ENCODE measurements at places on chromosomes 6 and 20.

- DNase-seq, result peak; percentile 15
Measured at GRCh38 chr6:127937102-127937501, 36.2 kb upstream of the THEMIS start.

DNA sequence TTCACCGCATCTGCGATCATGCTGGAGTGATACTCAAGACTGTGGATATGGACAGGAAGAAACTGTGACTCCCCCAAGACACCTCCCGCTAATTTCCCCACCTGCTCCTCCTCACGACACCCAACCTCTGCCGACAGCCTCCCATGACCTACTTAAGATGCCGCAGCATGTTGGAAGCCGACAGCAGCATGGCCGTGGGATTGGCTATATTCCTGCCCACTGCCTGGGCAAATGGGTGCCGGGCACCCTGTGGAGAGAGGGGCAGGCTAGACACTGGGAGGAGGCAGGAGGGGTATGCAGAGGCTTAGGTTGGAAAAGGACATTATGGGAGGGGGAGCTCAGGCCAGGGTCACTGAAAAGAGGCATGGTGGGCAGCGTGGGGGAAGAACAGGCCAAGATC is 4.5 kb downstream of the IDH3B start:
- DNase-seq, result no peak

- DNase-seq, result no peak
Measured at GRCh38 chr6:148964467-148964866, 217.6 kb downstream of the UST start.

DNA sequence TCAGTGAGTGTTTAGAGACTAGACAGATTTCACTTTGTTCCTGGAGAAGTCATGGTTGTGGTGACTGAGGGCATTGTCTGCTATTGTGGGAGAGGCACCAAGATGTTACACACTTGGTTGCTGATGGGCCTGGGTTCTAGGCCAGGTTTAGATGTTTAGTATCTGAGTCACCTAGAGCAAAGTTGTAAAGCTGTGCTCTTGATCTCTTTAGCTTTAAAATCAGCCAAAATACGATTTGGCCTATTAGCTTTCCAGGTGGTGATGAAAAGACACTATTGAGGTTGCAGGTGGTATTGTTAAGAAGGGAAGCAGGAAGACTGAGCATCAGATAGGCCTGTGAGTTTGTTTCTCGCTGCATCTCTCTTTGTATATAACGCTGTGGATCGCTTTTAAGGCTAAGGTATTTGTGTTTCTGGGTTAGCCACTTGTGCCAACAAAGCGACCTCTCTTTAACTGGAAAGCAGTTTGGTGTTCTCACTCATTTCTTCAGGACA is 48.6 kb downstream of the FOXO3 start:
- DNase-seq, result peak; percentile 22

DNA sequence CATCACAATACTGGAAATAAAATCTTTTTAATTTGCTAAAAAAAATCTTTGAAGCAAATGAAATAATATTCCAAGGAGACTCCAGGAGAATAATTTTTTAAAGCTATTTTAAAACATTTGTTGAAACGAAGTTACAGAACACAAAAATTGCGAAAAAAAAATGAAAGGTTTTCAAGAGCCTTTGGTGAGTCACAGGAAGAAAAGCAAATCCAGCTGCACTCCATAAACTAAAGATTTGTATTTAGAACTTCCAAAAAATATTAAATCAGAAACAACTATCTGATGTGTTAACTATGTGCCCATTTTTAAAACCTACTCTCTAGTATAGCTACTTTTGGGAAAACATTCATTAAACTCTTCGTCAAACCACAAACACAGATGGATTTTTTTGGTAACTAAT is 23.6 kb downstream of the PDSS2 start:
- no peak for DNase-seq

DNA sequence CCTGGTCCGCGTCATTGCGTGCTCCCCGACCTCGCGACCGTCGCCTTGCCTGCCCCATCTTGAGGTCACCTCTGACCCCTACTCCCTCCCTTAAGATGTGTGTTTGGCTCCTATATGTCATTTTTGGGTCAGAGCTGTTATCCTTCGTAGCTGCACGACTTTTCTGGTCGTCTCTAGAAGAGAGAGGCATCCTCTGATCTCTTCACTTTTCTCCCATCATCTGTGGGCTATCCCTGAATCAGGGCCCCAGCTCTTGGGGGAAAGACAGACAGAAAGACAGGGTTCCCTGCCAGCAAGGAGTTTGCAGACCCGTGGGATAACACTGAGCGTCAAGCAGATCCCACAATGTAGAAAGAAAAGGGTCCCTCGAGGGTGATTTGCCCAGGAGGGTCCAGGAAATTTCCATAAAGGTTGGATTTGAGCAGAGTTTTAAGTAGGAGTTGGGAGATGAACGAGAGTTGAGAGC is 555 bp downstream of the FAM120B start:
- no peak for DNase-seq

DNA sequence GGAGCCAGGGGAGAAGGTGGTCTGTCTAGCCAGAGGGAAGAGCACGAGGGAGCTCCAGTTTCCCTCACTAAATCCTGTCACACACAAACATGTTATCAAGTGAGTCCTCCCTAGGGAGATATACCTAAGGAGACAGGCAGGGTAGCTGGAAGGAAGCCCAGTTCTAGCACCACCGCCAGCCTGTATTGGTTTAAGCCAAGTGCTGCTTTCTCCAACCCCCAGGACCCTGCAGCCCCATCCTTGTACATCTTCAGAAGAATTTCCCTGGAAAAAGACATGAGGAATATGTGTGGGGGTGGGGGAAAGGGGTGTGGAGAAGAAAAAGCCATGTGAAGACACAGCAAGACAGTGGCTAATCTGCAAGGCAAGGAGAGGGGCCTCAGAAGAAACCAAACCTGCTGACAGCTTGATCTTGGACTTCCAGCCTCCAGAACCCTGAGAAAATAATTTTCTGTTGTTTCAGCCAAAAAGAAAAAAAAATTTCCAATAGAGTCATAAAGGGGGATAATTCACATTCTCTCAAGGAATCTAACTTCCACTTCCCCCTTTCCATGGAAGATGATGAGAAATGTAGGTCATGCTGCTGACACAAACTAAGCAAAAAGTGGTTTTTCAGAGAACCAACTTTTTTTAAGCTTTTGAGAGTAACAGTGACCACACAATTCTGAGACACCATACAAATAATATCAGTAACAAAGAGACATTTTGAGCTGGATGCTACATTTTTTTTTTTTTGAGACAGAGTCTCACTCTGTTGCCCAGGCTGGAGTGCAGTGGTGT is 103.2 kb upstream of the PRDM1 start:
- DNase-seq, result no peak

DNA sequence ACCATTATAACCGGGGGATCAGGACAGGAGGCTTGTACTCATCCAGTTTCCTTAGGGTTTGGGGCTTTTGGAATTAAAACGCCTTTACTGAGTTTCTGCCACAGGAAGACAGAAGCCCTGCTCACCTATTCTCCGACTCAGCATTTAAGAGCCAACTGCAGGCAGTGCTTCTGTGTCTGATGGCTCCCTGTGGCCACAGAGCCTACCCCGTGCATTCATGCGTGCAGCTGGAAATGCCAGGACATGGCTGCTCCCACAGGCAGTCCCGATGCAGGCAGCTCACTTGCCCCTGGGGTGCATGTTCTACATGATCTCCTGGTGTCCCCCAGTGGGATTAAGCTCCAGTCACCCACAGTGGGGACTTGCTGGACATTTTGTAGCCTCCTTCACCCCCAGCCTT is 22.2 kb downstream of the ZNF831 start:
- no peak for DNase-seq

- no peak for DNase-seq
Measured at GRCh38 chr6:5234874-5235273, 25.9 kb downstream of the LYRM4 start.

- DNase-seq, result no peak
Measured at GRCh38 chr6:5307058-5307457, 45.7 kb downstream of the FARS2 start.

DNA sequence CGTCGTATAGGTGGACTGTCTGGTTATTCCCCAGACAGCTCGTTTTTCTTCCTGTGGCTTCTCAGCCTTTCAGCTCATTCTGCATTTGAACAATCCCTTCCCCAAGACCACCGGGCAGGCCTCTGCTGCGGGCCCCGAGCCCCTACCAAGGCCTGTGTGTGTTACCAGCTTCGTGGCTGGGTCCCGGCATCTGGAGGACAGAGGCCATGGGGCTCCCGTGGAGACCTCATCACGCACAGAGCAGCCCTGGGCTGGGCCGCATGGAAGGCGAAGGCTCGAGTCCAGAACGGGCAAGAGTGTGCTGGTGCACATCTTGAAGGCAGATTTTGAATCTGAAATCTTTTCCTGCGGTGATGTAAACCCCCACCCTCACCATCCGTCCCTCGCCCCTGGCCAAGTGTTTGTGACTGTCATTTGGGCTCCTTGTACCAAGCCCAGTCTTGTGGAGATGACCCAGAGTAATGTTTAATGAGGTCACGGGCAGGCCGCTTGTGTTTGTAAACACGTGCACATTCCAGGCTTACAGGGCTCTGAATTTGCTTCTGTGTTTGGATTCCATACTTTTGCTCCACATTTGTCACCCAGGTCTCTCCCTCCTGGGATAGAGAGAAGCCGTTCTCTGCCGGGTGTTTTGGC is 119.6 kb downstream of the CDH4 start:
- DNase-seq, result no peak

GRCh38 chr20:63090682-63091571 is 84.2 kb upstream of the BHLHE23 start:
- no peak for DNase-seq

- no peak for DNase-seq
Measured at GRCh38 chr6:76867182-76867581, 596.1 kb downstream of the HTR1B start.

GRCh38 chr20:5222919-5223634 is 93.7 kb downstream of the PROKR2 start:
- peak; percentile 63 for DNase-seq

DNA sequence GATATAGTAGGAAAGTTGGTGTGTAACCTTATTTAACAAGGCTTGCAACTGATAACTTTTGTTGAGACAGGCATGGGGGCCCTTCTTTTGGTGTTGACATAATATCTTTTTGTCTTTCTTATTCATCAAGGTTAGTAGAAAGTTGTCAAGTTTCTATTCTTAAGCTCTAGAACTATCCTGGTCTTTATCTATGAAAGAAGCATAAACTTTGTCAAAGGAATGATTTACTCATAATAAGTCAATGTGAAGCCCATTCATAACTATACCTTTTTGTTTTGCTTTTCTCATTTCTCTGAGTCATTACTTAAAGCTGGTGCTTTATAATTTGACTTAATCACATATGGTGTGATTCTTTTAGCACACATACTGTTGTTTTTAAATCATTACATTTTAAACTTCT is 312.4 kb downstream of the UTRN start:
- DNase-seq, result no peak

DNA sequence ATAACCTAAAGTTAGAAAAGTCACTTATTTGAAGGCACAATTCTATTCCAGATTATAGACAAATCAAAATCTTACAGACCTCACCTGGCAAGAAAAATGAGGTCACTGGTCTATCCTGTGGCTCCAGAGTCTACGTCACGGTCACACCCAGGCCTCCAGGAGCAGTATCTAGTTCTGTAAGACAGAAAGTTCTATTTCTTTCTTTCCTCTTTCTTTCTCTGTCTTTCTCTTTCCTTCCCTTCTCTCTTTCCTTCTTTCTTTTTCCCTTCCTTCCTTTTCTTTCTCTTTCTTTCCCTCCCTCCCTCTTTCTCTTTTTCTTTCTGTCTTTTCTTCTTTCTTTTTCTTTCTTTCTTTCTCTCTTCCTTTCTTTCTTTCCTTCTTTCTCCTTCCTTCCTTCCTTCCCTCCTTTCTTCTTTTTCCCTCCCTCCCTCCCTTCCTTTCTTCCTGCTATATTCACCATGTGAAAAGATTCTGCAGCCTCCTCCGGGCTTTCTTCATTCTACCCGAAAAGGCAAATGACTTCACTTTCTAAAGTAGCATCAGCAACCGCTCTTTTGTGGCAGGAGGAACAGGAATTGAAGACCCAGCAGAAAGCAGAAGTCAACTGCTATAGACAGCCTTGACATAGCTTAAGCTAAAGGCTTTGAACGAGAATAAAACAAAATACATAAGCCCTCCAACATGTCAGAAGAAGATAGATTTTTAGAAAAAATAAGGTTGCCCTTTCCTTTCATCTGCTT is 83.9 kb upstream of the SIRPG start:
- no peak for DNase-seq

DNA sequence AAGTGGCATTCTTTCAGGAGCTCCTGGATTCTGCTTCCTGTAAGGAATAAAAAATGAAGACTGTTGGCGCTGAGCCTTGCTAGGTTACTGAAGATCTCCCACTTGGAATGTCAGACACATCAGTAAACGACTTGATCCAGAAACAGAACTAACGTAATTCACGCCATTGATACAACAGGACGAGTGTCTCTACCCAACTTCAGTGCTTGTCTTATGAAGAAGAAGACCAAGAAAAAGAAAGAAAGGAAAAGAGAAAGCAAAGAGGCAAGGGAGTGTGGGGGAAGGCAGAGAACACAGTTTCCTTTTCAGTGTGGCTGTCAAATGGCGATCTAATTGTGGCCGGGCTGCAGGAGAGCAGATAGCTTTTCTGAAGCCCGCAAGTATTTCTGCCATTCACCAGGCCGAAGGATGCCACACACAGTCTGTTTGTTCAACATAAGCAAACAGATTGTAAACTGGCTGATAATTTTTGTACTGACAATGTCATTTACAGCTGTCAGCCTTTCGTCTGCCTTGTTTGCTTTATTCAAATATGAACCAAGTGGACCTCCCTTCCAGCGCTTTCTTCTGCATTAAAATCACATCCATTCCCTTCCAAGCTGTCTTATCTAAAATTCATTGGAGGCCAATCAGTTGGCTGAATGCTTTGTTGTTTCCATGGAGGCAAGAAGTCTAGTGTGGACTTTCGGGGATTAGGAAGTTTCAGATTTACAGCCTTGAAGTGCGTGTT is 180.6 kb downstream of the FOXA2 start:
- DNase-seq, result no peak

DNA sequence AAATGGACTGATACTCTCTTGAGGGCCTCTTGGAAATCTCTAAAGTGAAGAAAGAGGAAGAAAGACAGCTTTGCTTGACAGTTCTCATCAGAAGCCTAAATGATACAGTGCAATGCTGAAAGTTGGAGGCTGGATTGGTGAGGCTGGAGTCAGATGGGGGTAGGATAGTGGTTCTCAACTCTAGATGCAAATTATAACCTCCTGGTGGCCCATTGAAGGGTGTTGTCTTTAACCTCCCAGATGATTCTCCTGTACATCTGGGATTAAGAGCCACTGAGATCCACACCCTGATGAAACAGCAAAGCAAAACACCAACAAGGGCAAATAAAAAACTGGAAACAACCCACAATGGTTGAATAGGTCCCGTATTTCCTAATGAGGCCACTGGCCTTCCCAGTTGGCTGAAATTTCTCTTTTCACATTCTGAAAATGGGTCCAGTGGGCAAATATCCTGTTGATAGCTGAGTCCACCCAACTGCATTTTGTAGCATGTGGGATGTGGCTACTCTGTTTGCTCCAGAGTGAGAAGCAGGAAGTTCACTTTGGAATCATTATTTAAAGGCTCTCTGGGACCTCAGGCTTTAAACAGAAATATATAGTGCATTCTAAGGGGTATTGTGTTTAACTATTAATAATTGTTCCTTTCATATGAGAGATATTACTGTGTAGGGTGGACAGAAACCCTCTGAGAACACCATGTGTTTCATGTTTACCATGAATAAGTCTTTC is 208.1 kb downstream of the SOX4 start:
- DNase-seq, result no peak

- peak; percentile 17 for DNase-seq
Measured at GRCh38 chr6:106431972-106432371, 71.5 kb downstream of the CRYBG1 start.

- peak; percentile 19 for DNase-seq
Measured at GRCh38 chr20:33211817-33212424, 5.2 kb upstream of the BPIFA3 start.

GRCh38 chr6:30875244-30876038 is 8.9 kb upstream of the DDR1 start:
- DNase-seq, result no peak

All from fibroblast of skin of scalp (primary cell).